ENCODE measurements at places on chromosomes 3 and 15. TPM values are rescaled to one million over a fixed set of nuclear protein-coding genes. Genes with fewer than 3 reads are reported as not detected.

Gene FOXL2
- not detected for total RNA-seq

Gene MBNL1
- 509 TPM for total RNA-seq

Gene HDDC3
- total RNA-seq = 30.5 TPM

Gene B3GNT5
- total RNA-seq = 1.0 TPM

Gene CD80
- total RNA-seq = 1.7 TPM

Gene SLC28A2
- total RNA-seq = not detected

DNA sequence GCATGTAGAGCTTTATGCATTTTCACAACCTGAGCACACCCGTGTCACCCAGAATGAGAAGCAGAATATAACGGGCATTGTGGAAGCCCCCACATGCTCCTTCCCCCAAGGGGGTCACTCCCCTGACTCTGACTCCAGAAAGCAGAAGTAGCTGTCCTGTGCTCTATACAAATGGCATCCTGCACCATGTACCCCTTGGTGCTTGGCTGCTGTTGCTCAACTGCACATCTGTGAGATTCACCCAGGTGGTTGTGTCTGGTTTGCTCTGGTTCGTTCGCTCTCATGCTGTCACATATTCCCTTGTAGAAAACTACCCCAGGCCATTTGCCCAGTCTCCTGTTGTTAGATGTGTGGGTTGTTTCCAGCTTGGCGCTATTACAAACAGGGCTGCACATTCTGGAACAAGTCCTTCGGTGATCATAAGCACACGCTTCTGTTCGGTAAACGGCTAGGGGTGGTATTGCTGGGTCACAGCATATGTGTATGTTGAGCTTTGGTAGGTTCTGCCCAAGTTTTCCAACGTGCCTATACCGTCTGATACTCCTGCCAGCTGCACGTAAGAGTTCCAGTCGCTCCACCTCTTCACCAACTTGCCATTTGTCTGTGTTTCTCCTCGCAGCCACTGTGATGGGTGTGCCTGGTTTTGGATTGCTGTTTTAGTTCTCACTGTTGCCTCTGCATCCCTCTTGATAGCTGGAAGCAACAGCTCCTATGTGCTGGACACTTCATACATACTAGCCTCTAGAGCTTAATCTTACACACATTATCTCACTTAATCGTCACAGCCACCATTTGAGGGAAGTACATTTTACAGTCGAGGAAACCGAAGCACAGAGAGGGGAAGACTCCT lies 65.4 kb upstream of the SLC6A6 start:
- no peak for DNase-seq

DNA sequence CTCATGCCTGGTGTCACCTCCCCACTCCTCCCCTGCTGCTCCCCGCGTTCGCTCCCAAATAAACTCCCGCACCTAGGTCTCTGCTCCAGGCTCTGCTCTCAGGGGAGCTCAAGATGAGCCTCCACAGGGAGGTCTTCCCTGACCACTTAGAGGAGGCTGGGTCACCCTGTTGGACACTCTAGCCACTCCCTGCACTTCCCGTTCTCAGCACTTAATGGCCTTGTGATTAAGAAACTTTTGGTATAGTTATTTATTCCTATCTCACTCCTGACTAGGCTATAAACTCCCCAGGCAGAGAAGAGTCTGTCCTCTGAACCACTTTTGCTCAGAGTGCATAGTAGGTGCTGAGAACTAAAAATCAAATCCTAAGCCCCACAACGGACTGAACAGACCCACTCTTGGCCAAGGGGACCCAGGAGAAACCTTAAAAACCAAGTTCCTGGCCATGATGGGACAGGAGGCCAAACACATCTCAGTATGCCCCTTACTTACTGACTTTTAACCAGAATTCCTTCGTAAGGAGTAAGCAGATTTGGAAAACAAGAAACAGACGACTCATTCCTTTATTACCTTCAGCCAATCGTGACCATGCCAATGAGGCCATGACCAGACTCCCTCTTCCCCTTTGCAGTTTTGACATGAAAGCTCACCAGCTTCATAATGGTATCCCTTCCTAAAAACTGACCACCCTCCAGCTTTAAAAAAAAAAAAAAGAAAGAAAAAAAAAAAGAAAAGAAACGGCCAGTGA lies 69.0 kb upstream of the HRH1 start:
- no peak for DNase-seq

DNA sequence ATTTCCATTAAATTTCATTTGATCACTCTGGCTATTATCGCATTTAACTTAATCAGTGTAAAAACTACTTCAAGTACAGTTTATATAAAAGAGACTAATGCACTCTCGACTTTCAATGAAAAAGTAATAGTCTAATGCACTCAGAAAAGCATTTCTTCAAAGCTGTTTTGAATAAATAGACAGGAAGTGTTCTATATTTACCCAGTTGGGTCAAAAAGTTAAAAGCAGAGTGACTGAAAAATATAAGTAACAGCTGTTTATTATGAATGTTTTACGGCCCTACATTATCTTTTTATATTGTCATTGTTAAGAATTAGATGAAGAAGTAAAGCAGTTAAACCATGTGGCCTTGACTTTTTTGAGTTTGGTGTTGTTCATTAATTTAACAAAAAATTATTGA lies 391.8 kb downstream of the ZPLD1 start:
- no peak for DNase-seq

GRCh38 chr3:49265661-49266386 lies 11.2 kb downstream of the C3orf62 start:
- DNase-seq = no peak

- DNase-seq = no peak
Measured at GRCh38 chr15:29689287-29689986, 132.8 kb downstream of the TJP1 start.

DNA sequence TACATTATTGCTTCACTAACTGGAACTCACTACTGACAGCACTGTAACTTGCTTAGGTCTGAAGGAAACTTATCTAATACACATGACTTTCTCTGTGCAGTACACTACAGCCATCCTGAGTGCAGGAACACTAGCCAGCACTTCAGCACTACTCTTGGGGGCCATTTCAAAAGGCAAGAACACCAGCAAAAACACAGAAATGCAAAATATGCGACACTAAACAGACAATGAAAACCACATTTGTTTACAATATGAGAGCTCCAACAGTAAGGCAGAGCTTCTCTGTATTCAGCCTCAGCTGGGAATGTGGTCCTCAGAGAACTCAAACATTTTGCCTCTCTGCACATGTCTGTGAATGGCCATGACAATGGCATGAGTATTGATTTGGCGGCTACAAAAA lies 109.6 kb downstream of the ARRDC4 start:
- no peak for DNase-seq

DNA sequence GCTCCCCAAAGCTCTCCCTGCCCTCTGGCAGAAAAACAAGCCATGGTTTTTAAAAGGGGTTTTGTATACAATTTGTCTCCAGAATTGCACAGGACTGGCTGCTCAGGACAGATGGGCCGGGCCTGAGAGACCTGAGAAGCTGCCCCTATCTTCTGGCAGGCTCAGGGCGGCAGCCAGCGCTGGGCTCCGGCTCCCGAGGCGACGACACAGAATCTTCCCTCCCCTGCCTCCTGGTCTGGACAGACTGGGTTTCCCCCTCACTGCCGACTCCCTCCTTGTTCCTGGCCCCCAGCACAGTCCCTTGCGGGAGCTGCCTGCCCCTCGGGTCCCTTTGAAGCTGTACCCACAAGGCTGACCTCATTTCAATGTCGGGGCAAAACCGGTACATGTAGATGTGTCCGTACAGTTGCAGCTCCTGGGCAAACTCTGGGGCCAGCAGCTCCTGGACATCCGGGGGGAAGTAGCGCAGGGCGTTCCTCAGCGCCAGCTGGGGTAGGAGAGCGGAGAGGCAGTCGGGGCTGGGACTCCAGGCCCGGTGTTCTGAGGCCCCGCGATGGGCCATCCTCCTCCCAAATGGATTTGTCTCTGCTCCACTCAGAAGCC lies 7.2 kb downstream of the UROC1 start:
- DNase-seq = no peak

GRCh38 chr3:123379041-123379830 lies 69.7 kb downstream of the ADCY5 start:
- DNase-seq = no peak

- no peak for DNase-seq
Measured at GRCh38 chr3:188268336-188268735, 114.4 kb downstream of the LPP start.

- DNase-seq = no peak
Measured at GRCh38 chr3:8320711-8321458, 180.7 kb upstream of the LMCD1 start.
